ENCODE measurements at places on chromosomes 3 and 15.
A peak's percentile ranks its signal among the peaks of the same experiment; 100 is the strongest.

DNA sequence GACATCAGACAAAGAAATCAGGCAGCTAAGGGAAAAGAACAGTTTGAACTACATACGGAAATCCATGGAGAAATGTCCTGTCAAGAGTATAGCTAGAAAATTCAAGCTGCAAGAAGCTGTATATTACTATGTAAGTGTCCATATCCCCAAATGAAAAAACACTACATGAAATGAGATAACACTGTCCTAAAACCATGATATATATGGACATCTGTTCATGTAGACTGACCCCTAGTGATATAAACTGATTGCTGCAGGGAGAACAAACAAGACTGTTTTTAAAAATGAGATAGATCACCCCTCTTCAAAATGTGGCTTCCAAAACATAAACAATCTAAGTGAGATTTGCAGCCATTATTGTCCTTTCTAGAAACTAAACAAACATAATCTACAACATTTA is 985.6 kb downstream of the EPHA3 start:
- DNase-seq: peak; percentile 22

DNA sequence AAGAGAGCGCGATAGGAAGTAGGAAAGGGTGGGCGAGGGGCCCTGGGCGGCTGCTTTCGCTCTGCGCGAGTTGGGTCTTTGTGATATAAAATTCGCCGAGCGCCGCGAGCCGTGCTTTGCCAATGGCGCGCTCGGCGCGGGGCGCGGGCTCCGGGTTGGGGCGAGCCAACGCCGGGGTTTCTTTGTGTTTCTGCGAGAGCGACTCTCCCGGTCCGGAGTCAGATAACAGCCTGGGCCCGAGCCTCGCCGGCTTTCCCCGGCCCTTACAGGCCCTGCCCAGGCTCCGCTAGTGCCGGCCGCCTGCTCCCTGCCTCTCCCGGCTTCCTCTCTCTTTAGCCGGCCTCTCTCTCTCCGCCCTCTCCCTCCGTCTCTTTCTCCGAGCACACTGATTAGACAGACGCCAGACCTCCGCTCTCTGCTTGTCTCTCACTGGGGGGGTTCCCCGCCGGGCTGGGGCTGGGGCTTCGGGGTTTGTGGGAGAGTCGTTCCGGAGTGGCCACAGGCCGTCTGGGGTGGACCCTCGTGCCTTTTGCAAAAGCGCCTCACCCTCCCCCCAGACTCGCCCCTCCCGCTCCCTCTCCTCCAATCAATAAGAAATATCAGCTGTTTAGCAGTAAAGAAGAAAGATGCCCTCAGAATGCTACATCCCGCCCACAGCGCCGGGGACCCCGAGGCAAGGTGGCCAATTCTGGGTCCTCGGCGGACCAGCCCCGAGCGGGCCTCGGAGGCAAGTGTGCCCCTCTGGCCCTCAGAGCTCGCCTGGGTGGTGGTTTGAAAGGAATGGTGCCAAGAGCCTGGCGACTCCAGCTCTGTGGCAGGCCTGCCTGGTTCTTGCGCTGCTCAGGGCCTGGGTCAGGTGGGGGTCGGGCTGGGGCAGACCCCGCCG is 2.9 kb downstream of the NR2F2 start:
- no peak for DNase-seq

DNA sequence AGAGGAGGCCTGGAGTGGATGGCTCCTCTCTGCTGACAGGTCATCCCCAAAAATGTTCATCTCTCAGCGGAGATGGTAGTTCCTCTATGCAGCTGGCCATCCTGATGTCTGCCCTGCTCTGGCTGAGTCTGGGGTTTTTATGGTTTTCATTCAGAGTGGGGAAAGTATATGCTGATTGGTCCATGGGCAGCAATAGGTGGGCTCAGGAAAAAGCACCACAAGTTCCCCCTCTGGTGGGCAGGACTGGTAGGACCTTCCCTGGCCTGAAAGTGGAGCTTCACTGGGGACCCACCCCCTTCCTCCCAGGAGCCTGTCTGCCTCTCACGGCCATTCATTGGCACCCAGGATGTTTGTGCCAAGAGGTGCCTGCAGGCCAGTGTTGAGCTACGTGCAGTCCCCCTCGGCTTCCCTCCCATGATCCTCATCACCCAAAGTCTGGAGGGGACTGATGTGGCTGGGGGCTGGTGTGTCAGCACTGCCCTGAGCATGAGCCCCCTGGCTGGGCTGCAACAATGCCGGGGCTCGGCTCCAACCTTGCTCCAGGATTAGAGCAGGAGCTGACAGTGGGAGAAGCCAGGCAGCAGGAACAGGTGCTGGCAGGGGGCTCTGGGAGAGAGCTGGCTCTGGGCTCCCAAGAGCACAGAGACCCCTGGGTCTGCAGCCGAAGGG is 13.1 kb upstream of the BLOC1S6 start:
- no peak for DNase-seq

DNA sequence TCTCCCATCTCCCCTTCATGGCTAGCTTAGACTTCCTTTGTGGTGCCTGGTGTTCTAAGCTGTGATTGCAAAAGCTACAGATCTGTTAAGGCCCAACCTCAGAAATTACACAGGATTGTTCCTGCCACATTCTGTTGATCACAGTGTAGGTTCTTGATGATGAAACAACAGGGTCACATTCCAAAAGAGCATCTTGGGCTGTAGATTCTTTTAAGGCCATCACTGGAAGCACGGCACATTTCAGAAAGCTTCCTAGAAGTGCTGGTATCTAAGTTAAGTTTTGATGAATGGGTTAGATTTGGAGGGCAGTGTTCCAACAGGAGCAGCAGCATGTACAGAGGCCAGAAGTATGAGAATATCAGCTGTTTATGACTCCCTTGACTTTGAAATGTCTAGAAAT is 107.5 kb upstream of the SKOR1 start:
- no peak for DNase-seq

- DNase-seq: no peak
Measured at GRCh38 chr3:139201446-139202225, 142.2 kb upstream of the MRPS22 start.

GRCh38 chr3:175312791-175313190 is 453.7 kb downstream of the NAALADL2 start:
- DNase-seq: no peak

DNA sequence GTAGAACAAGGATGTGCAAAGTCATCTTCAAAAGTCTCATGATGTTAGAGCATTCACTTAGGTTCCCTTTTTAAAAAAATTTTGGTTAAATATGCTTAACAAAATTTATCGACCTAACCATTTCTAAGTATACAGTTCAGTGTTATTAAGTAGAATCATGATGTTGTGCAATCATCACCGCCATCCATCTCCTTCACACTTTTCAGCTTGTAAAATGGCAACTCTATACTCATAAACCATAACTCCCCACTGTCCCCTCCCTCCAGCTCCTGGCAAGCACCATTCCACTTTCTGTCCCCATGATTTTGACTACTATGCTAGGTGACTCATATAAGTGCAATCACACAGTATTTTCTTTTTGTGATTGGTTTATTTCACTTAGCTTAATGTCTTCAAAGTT is 895.0 kb downstream of the TBL1XR1 start:
- DNase-seq: no peak

DNA sequence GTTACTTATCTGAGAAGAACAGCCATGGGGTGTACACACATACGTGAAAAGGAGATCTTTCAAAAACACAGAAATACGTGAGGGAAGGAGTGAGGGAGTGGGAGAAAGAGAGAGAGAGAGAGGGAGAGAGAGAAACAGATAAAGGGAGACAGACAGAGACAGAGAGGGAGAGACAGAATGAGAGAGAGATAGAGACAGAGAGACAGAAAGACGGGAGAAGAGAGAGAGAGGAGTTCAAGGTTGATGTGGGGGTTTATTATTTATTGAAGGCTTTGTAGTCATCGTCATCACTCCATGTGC is 64.0 kb downstream of the CHST2 start:
- no peak for DNase-seq

DNA sequence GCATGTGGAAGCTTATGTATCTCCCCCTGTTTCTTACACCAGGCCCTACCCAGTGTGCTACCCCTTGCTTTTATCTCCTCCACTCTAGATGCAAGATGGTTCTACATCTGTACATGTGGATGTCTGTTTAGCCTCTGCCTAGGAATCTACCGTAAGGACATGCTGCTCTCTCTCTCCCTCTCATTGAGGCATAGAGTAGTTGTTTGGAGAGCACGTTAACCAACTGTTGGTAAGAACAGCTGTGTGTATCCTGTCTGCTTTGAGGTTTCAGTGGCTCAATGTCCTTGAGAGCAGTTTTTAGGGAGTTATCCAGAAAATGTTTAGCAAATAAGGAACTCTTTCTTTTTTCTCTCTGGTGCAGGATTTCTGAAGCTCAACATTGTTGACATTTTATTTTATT is 152.8 kb downstream of the DNAJB8 start:
- DNase-seq: no peak

GRCh38 chr3:149472030-149472797 is 2.3 kb upstream of the TM4SF4 start:
- DNase-seq: peak; percentile 98
